IMR-90 (cell line): ENCODE measurements at places on chromosomes 12 and 14. TPM values are rescaled to one million over a fixed set of nuclear protein-coding genes. Genes with fewer than 3 reads are reported as not detected.

The RHEBL1 gene
- 0.56 and 0.72 TPM in 2 replicates for total RNA-seq

The CAPZA3 gene
- not detected in 2 replicates for total RNA-seq

The CDK2 gene
- total RNA-seq: 40.0 and 42.5 TPM in 2 replicates

The CIROP gene
- total RNA-seq: 0.28 and 0.36 TPM in 2 replicates

The SLC5A8 gene
- total RNA-seq: not detected in 2 replicates

The RGS6 gene
- not detected in 2 replicates for total RNA-seq
